ENCODE measurements at places on chromosomes 5 and 9.

DNA sequence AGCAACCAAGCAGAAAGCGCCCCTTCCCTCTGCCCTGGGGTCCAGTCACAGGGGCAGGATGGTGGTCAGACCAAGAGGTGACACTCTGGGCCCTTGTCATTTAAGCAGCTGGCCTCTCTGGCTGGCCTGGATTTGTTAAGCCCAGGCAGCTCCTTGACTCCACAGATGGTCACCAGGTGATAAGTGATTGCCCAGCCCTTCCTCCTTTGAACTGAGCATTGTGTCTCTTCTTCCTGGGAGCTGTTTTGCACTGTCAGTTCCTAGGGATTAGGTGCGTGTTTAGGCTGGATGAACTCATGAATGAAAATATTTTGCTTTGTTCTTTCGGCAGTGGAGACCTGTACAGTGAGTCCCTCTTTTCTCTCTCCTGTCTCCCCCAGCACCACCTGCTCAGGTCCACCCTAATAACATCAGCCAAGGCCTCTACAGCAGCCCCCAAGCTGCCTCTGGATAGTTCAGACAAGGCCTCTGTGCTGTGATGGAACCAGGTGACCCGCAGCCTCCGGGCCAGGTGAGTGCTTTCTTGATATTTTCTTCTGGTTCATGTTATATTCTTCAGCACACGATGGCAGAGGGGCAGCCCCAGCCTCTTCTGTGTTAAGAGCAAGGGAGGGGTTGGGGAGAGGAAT, 139.7 kb upstream of the PITX1 start:
- no peak for DNase-seq

- peak; percentile 36 for DNase-seq
These were observed 592 bp downstream of the TUBB4B start for GRCh38 chr9:137241490-137242268.

DNA sequence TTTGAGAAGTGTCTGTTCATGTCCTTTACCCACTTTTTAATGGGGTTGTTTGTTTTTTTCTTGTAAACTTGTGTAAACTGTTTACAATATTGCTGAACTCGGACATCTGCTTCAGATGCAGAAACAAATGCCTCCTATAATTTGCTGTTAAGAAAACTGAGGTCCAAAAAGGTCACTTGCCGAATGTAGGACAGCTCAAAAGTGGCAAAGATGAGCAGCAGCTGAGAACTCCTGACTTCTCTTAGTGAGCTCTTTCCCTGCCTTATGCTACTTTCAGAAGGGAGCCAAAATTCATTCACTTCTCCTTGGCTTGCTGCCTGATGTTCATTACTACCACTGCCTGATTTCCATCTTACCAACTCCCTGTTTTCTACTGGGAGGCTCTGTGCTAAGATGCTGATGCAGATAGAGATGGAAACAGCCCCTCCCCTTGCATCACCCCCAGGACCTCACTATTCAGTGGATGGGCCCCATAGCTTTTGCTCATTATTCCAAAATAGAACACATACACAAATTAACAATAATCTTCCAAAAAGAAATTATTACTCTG, 60.1 kb downstream of the SEMA6A start:
- DNase-seq, result no peak

- DNase-seq, result no peak
These were observed 12.5 kb upstream of the SMIM23 start for GRCh38 chr5:171773106-171773505.

Measured in stimulated activated CD4-positive, alpha-beta T cell treated with anti-CD3 and anti-CD28 coated beads, TNF-alpha, amount 100 ng/mL, for 1 hour (primary cell).